T1000 (cell line): ENCODE measurements at places on chromosomes 5 and 9.

- no peak for DNase-seq
These were observed 8.0 kb upstream of the ZNF366 start for GRCh38 chr5:72515211-72515610.

GRCh38 chr5:151023047-151023615 lies 2.7 kb downstream of the GPX3 start:
- no peak for DNase-seq

GRCh38 chr5:83038924-83039323 lies 38.3 kb downstream of the TMEM167A start:
- no peak for DNase-seq

- DNase-seq: no peak
These were observed 444.7 kb downstream of the PLK2 start for GRCh38 chr5:58015175-58015574.

DNA sequence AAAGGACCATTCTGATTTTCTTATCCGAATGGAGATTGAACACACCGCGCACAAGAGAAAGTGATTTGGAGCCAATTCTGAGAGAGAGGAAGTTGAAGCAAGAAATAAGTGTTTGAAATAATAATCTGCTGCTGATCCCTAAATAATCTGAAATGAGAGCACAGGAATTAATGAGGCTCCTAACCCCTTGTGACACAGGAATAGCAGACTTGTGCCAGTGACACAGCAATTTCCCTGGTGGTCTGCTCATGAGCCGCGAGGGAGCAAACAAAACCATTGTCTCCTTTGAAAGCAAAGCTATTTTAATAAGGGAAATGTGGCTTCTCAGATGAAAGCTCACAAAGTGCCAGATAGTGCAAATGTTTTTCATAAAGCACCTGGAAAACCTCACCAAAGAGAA lies 936.1 kb upstream of the WWC1 start:
- DNase-seq: no peak

DNA sequence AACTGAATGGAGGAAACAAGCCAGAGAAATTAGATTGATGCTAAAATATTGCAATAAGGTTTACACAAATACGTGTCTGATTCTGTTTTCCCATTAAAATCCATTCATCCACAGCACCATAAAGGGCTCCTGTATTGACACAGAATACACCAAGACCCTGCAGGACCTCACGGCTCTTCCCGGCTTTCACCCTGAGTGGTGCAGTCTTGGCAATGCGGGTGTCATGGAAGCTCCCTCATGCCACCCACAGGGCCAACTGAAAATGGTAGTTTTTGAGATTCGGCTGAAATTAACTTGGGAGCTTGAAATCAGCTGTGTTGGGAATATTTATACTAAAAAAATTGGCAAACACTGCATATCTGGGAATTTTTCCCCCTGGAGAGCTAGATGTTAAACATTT lies 17.3 kb upstream of the EXOC3 start:
- no peak for DNase-seq

GRCh38 chr5:98513380-98513779 lies 260.1 kb upstream of the RGMB start:
- no peak for DNase-seq

GRCh38 chr5:154196955-154197652 lies 6.6 kb downstream of the GALNT10 start:
- no peak for DNase-seq

- no peak for DNase-seq
These were observed 62.0 kb upstream of the STARD4 start for GRCh38 chr5:111574311-111574710.

DNA sequence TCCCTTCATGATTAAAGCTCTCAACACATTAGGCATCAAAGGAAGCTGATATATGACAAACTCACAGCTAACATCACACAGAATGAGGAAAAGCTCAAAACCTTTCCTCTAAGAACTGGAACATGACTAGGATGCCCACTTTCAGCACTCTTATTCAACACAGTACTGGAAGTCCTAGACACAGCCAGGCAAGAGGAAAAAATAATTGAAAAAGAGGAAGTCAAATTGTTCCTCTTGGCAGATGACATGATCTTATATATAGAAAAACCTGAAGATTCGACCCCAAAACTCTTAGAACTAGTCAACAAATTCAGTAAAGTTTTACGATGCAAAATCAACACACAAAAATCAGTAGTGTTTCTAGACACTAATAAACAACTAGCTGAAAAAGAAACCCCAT lies 144.3 kb upstream of the NREP start:
- no peak for DNase-seq

DNA sequence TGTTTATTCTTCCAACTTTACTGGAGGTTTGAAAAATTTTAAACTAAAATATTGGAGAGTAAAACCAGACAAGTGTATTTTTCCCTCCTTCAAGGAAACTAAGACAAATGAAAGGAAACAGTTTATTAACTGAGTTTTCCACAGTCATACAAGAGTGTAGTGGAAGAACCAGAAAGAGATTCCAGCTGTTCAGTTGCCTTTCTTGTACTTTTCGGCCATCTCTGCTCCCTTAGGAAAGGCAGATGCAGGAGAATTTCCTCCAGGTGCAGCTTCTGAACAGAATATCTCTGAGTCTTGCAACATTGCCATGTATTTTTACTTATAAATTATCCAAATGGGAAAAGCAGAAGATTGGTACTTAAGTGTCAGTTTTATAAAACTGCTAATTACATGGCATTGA lies 217.1 kb downstream of the MAST4 start:
- no peak for DNase-seq

DNA sequence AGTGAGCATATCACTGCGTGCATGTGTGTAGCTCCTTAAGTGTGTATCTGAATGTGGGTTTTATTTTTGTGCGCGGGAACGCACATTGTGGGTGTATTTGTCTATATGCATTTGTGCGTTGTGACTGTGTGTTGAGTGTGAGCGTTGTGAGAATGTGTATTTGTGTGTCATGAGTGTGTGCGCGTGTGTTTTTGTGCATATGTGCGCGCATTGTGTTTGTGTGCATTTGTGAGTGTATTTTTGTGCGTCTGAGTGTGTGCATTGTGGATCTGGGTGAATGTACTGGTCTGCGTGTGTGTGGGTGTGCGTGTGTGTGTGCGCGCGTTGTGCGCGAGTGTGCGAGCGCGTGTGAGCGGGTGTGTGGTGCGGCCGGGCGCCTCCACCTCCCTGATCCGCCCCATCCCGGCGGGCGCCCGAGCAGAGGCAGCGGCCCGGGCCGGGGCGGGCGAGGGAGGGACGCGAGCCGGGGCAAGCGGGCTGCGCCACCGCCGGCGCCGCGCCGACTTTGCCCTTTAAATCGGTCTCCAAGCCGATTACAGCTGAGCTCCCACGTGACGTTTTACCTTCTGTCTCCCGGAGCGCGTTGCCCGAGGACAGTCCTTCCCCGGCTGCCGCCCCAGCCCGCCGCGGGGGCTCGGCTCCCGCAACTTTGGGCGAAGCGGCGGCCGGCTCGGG lies at the start of gene RASGRF2:
TSS of gene RASGRF2 (plus strand) at position 596 of the 675 bp plus-strand sequence. CDS start 376 bp downstream, outside the sequence.
- DNase-seq: peak; percentile 37
